ENCODE measurements at places on chromosomes 3 and 15.

- no peak for DNase-seq
These were observed 32.0 kb downstream of the FOXL2 start for GRCh38 chr3:138914870-138915502.

- DNase-seq, result no peak
These were observed 99.1 kb downstream of the VGLL4 start for GRCh38 chr3:11544412-11545181.

- no peak for DNase-seq
These were observed 736.0 kb upstream of the NR2F2 start for GRCh38 chr15:95594496-95594895.

- DNase-seq, result no peak
These were observed 138.3 kb downstream of the MEX3B start for GRCh38 chr15:81907521-81907920.

- DNase-seq, result no peak
These were observed 69.3 kb downstream of the MESD start for GRCh38 chr15:80920271-80920699.

DNA sequence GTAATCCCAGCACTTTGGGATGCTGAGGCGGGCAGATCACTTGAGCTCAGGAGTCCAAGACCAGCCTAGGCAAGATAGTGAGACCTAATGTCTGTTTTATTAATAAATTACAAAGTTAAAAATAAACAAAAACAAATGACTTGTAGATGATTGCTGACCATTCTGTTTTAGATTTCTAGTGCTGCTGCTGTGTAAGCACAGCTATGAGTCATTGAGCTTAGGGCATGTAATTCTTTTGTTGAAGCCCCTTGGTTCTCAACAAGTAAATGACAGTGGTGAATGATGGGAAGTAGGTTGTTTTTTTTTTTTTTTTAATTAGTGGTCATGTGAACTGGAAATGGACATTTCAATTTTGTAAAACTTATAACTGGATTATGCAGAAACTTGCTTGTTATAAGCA, 63.3 kb downstream of the LEO1 start:
- DNase-seq, result no peak

DNA sequence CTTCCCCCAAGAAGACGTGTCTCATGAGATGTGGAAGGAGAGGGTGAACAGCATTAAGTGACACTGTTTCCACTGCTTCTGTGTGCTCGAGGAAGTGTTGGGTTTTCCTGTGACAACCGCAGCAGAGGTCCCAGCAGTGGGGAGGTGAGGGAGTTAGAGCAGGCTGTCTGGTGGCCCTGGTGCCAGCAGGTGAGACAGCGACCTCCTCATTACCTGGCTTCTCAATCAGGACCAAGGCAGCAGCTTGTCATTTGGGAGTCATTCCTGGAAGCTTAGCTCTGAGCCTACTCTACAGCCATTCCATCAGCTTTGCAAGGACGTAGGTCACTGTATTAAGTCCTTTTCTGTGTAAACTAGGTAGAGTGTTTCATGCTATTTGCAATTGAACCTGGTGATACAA, 63.3 kb upstream of the RGMA start:
- DNase-seq, result no peak

- DNase-seq, result no peak
These were observed 16.5 kb downstream of the MITF start for GRCh38 chr3:69755795-69756194.

DNA sequence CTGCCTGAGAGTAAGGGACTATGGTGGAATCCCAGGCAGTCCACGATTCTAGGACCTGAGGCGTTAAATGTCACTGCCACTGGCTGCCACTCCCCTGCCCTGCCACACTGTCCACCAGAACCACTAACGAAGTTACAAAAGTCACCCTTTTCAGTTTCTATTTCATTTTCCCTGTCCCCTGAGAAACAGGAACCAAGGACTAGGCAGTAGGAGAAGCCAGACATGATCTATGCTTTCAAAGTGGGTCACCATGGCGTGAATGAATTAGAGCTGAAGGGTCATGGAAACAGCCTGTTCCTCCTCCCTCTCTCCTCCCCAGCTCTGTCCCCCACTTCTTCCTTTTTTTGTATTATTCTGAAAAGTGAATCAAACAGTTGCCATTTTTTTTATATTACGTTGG, 9.1 kb upstream of the ADPRH start:
- no peak for DNase-seq

DNA sequence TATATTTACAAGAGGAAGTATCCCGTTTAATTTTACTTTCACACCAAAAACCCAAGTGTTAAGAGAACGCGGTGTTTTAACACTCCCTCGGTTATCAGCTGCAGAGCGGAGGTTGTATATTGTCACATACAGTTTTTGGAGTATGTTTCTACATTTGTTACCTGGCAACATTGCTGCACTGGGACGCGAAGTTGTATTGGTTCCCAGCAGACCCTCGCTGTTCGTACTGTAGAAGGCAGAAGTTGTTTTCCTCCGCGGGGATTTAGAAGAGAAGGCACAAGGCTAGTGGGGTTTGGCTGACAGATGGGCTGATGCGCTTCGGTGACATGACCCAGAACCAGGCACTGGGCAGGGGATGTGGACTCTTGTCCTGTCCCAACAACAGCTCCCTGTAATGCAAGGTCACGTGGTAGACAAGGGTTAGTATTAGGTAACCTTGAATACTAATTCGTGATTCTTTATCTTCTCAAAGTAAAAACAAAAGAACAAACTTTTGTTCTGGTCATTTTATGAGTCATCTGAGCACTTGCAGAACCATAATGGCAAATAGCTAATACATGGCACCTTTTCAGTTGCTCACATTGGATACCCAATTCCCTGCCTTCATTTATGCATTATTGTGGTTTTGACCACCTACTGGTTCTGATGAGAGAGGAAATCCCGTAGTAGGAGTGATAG, 230.4 kb upstream of the BHLHE40 start:
- no peak for DNase-seq

DNA sequence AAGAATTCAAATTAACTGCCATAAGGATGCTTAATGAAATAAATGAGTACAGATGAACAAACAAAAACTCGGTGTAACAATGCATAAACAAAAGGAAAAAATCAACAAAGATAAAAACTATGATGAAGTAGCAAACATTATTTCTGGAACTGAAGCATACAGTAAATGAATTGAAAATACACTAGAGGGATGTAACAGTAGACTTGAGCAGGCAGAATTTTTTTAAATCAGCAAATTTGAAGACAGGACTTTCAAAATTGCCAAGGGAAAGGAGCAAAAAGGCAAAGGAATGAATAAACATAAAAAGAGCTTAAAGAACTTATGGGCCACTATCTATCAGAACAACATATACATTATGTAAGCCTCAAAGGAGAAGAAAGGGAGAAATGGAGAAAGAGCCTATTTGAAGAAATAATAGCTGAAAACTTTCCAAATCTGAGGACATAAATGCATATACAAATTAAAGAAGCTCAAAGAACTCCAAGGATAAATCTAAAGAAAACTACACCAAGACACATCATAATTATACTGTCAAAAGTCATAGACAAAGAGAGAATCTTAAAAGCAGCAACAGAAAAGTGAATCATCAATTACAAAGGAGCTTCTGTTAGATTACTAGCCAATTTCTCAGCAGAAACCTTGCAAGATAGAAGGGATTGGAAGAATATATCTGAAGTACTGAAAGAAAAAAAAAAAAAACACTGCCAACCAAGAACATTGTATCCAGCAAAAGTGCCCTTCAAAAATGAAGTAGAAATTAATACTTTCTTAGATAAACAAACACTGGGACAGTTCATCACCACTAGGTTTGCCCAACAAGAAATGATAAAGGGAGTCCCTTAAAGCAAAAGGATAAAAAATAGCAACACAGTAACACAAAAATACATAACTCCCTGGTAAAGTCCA, 15.5 kb downstream of the TOP2B start:
- no peak for DNase-seq

DNA sequence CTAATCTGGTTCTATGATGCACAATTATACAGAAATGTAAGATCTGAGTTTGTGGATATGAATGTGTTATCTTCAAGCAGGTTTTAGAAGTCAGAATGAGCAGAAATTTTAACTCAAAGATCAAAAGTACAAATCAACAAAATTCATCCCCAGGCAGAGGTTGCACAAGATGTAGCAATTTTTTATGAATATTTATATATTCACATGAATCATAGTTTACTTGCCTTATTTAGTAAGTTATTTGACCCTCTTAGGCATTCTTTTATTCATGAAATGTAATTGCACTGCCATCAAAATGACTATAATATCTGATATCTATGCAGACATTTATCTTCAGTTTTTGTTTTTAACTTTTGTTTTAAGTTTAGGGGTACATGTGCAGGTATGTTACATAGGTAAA, 103.1 kb upstream of the DAZL start:
- DNase-seq, result no peak

DNA sequence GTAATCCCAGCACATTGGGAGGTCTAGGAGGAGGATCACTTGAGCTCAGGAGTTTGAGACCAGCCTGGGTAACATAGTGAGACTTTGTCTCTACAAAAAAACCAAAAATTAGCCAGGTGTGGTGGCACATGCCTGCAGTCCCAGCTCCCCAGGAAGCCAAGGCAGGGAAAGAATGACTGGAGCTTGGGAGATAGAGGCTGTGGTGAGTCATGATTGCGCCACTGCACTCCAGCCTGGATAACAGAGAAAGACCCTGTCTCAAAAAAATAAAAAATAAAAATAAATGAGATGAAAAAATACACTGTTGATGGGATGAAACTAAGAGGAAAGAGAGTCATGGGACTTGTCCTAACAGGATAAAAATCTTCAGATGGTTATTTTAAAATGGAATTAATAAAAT, 137.6 kb downstream of the IMPG2 start:
- no peak for DNase-seq

DNA sequence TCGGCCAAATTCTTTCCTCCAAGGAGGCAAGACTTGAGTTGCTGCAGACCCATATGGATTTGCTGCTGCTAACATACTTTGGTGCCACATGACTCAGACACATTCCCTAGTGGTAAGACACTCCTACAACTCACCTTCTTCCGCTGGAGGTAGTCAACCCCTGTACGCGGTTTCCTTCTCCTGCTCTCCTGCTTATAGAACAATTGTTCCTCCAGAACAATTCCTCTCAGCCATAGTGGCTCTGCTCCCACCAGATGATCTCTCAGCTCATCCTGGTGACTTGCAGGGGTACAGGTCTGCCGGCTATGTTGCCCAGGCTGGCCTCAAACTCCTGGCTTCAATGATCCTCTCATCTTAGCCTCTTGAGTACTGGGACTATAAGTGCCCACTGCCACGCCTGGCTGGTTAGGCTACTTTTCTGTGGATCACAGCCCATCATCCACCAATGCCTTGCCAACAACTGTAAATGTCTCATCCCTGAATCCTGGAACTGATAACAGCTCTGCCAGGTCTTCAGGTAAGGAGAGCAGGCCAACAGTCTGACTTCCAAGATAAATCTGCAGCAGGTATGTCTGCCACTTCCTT, 2.4 kb upstream of the CXCR6 start:
- no peak for DNase-seq

GRCh38 chr3:127684871-127685707, 12.3 kb downstream of the ABTB1 start:
- DNase-seq, result no peak

GRCh38 chr3:186487819-186488218, 56.4 kb downstream of the CRYGS start:
- DNase-seq, result no peak

DNA sequence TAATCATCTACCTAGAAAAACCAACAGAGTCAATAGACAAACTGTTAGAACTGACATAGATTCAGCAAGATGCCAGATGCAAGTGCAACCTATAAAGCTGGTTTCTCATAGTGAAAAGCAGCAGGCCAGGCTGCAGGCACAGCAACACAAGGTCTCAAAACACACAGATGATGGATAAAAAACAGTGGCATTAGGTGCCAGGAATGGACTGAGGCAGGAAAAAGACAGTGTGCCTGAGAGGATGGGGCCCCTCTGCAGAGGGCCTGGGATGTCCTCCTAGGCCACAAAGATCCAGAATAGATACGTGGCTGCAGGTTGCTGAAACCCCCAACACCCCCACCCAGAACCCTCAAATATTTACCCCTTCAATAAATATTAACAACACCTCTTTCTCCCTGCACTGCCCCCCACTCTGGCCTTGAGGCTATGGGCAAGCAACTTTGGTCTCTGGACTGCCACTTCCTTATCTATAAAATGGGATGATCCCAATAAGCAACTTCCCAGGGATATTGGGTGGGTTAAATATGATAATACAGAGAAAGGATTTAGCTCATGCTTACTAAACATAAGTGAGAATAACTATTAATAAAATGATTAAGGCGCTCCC, 35.2 kb upstream of the FGD5 start:
- no peak for DNase-seq

GRCh38 chr15:64138331-64138941, 13.1 kb upstream of the SNX22 start:
- no peak for DNase-seq

- no peak for DNase-seq
These were observed 16.2 kb downstream of the DPH3 start for GRCh38 chr3:16248556-16248955.

DNA sequence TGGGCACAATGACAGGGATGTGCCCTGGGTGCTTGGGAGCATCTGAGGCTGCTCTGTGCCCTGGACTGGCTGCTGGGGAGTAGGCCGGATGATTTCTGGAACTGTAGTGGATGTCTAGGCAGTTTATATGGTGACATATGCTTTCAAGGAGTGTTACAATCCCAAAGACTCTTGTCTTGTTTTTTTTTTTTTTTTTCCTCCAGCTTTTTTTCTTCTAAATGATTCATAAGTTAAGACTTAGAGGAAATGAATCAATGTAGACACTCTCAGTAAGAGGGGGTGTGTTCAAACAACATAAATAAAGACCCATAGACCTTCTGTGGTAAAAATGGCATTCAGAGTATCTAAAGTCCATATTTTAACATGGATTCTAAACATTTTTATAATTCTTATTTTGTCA, 706.1 kb upstream of the GOLIM4 start:
- no peak for DNase-seq

- no peak for DNase-seq
These were observed 65.1 kb upstream of the LCTL start for GRCh38 chr15:66630801-66631351.

GRCh38 chr3:17355591-17355990, 386.8 kb downstream of the TBC1D5 start:
- no peak for DNase-seq

DNA sequence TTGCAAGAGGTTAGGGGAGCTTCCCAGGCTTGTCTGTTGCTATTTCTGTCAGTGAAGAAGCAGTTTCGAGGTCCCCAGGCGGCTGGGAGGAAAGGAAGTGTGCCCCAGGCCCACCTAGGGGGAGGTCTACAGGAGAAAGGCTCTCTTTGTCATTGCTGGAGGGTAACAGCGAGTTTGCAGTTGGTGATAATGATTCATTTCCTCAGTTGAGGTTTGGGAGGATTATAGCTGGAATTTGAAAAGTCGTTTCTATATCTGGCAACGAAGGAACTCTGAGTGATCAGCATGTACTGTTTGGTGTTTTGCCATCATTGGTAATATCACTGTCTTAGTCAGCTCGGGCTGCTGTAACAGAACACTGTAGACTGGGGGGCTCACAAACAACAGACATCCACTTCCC, 65.5 kb upstream of the UBE3A start:
- DNase-seq, result no peak

DNA sequence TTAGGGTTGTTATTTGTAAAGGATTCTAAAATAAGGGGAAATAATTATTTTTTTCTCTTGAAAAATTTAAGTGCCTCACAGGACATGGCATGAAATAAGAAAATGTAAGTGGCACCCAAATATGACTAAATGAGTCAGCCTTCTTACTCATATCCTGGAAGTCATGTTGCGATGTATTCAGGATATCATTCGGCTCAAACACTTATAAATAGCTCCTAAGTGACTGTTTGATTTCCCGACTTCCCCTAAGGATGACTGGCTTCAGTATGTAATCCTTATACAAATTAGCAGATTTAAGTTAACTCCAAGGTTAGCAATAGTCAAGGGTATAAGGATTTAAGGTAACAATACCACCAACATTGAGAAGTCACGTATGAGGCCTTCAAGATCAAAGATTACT, 57.3 kb upstream of the OSTN start:
- DNase-seq, result no peak
